ENCODE measurements at places on chromosomes 5 and 9.

GRCh38 chr5:145554399-145554798, 280.7 kb downstream of the PRELID2 start:
- no peak overlapping the region for H3K4me3 ChIP-seq
- no peak overlapping the region for H3K27ac ChIP-seq
- DNase-seq: no peak
- no peaks in the 10 kb centered on the region for H3K4me1 ChIP-seq
- no peaks in the 10 kb centered on the region for H3K27me3 ChIP-seq

DNA sequence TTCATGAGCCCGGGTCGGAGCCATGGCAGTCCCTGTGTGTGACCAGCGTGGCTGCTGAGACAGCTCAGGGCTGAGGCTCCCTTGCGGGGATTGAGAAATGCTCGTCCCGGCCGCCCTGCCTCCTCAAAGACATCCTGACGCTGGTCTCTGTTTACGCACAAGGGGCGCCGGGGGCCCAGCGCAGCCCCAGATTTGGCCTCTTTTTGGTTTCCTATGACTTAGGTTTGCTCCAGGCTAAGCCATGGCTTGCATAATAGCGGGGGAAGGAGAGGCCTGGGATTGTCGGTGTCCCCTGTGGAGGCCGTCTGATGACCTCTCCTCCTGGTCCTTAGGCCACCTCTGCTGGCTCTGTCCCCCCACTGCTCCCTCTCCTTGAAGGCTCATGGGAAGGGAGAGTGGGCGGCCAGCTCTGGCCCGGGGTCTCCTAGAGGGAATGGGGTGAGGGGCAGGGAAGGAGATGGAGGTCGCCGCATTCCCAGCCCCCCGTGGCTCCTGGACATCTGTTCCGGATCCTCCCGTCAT, 3.5 kb downstream of the LAMC3 start:
- H3K4me3 ChIP-seq: no peak overlapping the region
- H3K27ac ChIP-seq: peak overlapping the region; percentile 28
- H3K36me3 ChIP-seq: no peaks in the 10 kb centered on the region
- H3K27me3 ChIP-seq: no peaks in the 10 kb centered on the region

DNA sequence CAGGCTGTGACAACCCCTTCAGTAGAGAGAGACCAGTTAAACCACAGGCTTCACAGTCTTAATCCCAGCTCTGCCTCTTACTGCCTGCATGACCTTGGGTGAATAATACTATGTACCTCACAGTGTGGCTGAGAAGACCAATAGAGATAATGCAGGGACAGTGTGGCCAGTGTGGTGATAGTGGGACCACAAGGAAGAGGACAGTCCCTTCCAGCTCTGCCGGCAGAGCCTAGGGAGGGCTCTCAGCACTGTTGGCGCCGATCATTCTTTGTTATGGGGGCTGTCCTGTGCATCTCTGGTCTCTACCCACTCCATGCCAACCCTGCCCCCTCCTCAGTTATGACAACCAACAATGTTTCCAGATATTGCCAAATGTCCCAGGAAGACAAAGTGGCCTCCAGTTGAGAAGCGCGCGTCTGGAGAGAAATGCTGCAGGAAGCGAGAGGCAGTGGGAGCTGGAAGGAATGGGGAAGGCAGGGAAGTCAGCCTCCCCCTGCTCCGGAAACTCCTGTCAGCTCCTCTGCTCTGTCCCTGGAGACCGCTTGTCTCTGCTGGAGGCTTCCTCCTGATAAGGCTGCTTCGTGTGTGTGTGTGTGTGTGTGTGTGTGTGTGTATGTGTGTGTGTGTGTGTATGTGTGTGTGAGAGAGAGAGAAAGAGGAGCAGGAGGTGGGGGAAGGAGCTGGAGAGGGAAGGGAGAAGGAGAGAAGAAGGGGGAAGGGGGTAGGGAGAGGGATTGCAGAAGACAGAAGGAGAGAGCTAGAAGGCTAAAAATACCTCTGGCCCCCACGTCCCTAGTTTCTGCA, 31.8 kb upstream of the FABP6 start:
- H3K4me1 ChIP-seq: peaks cover 11% of the 10 kb centered on the region
- DNase-seq: peak; percentile 96
- H3K27ac ChIP-seq: peak overlapping the region; percentile 41

- no peak for DNase-seq
- H3K27me3 ChIP-seq: no peaks in the 10 kb centered on the region
- H3K4me3 ChIP-seq: no peak overlapping the region
- no peaks in the 10 kb centered on the region for H3K4me1 ChIP-seq
- no peaks in the 10 kb centered on the region for H3K36me3 ChIP-seq
- H3K27ac ChIP-seq: no peak overlapping the region
Measured at GRCh38 chr5:96035796-96036195, 74.1 kb upstream of the ELL2 start.

GRCh38 chr5:10445352-10445751, 3.7 kb downstream of the ROPN1L start:
- no peaks in the 10 kb centered on the region for H3K4me1 ChIP-seq
- H3K27ac ChIP-seq: no peak overlapping the region
- H3K4me3 ChIP-seq: no peak overlapping the region
- H3K36me3 ChIP-seq: no peaks in the 10 kb centered on the region

DNA sequence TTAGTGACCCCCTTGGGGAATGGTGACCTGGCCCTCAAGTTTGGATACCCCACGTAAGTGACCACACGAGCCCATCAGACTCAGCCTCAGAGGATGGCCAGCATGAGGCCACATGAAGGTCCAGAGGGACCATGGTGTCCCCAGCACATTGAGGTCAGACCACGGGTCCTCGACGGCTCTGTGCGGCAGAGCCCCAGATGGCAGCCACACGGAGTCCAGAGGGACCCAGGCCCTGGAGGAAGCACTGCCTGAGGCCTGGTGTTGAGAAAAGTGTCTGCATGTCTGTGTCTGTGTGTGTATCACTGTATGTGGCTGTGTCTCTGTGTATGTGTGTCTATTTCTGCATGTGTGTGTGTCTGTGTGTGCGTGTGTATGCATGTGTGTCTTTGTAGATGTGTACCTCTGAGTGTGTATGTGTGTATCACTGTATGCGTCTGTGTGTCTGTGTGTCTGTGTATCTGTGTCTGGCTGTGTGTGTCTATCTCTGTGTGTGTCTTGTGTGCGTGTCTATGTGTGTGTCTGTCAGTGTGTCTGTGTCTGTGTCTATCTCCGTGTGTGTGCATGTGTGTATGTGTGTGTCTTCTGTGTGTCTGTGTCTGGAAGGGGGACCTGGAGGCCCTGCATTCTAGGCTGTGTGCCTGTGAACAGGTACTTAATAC, 992 bp downstream of the LCNL1 start:
- DNase-seq: no peak
- H3K36me3 ChIP-seq: no peaks in the 10 kb centered on the region
- H3K4me1 ChIP-seq: no peaks in the 10 kb centered on the region
- H3K27ac ChIP-seq: no peak overlapping the region

GRCh38 chr5:73783828-73784227, 157.8 kb downstream of the ARHGEF28 start:
- H3K27ac ChIP-seq: no peak overlapping the region
- H3K27me3 ChIP-seq: no peaks in the 10 kb centered on the region
- H3K36me3 ChIP-seq: no peaks in the 10 kb centered on the region

- H3K27me3 ChIP-seq: no peaks in the 10 kb centered on the region
- H3K4me1 ChIP-seq: peaks cover 32% of the 10 kb centered on the region
- H3K36me3 ChIP-seq: no peaks in the 10 kb centered on the region
Measured at GRCh38 chr5:78504704-78505677, 143.6 kb downstream of the LHFPL2 start.

- H3K36me3 ChIP-seq: no peaks in the 10 kb centered on the region
Measured at GRCh38 chr5:543755-544674, 19.8 kb upstream of the SLC9A3 start.

GRCh38 chr5:167995844-167996425, 295.5 kb upstream of the WWC1 start:
- H3K27me3 ChIP-seq: no peaks in the 10 kb centered on the region
- H3K36me3 ChIP-seq: no peaks in the 10 kb centered on the region
- peaks cover 2% of the 10 kb centered on the region for H3K4me1 ChIP-seq

- H3K4me1 ChIP-seq: peaks cover 3% of the 10 kb centered on the region
- peak; percentile 65 for DNase-seq
- no peaks in the 10 kb centered on the region for H3K27me3 ChIP-seq
- H3K36me3 ChIP-seq: no peaks in the 10 kb centered on the region
Measured at GRCh38 chr5:172901788-172902496, 57.3 kb upstream of the RPL26L1 start.

DNA sequence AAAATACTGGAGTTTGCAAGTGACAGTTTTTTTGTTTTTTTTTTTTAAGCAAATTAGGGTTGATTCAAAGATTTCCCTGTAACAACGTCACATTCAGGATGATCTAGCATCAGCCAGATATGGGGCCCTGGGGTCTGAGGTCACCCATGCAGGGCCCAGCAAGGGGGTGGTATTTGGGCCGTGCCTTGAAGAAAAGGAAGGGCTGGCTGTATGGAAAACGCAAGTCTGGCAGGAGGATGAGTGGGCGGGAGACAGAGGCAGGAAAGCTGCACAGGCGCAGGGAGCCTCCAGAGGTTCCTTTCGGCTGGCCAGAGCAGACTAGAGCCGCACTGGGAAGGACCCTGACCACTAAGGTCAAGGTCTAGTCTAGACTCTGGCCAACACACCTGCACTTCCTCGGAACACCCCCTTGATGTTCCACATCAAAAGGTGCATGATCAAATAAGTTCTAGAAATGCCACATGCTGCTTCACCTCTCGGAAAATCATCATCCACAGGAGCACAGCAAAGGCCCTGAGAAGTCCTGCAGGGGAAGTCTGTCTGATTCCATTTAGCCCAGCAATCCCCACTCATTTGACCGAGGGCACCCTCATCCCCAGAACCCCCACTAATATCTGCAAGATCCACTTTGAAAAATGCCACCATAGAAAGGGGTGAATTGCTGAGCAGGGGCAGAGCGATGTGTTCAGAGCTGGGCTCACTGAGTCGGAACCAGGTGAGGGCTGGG, 21.1 kb upstream of the CPLX2 start:
- H3K4me1 ChIP-seq: no peaks in the 10 kb centered on the region
- no peak overlapping the region for H3K27ac ChIP-seq
- H3K27me3 ChIP-seq: no peaks in the 10 kb centered on the region
- no peaks in the 10 kb centered on the region for H3K36me3 ChIP-seq

DNA sequence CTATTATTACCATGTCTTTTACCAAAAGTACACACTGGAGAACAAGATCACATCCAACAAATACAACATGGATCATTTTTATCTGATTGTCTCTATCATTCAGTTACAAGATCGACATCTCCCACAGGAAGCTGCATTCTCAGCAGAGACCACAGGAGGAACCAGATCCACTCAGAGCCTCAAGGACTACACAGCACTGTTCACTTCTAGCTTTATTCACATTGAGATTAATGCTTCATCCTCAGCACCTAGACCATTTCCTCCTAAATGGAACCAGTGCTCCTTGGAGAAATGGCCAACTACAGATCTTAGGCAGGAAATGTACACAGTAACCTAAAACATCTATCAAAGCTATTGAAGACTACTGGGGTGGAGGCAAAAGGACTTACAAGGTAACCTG, 13.3 kb upstream of the C5orf15 start:
- DNase-seq: no peak
- no peak overlapping the region for H3K4me3 ChIP-seq
- no peaks in the 10 kb centered on the region for H3K27me3 ChIP-seq
- no peaks in the 10 kb centered on the region for H3K4me1 ChIP-seq
- H3K27ac ChIP-seq: no peak overlapping the region

- H3K4me1 ChIP-seq: peaks cover 24% of the 10 kb centered on the region
- DNase-seq: peak; percentile 97
- H3K27me3 ChIP-seq: no peaks in the 10 kb centered on the region
- H3K36me3 ChIP-seq: no peaks in the 10 kb centered on the region
Measured at GRCh38 chr5:78499485-78499884, 139.1 kb downstream of the SCAMP1 start.

- no peak overlapping the region for H3K27ac ChIP-seq
- no peaks in the 10 kb centered on the region for H3K36me3 ChIP-seq
- peak; percentile 33 for DNase-seq
Measured at GRCh38 chr9:134365791-134366222, 39.6 kb downstream of the RXRA start.

- no peak overlapping the region for H3K27ac ChIP-seq
- H3K27me3 ChIP-seq: no peaks in the 10 kb centered on the region
- no peak overlapping the region for H3K4me3 ChIP-seq
- H3K4me1 ChIP-seq: no peaks in the 10 kb centered on the region
Measured at GRCh38 chr5:120052916-120053828, 410.9 kb upstream of the PRR16 start.

DNA sequence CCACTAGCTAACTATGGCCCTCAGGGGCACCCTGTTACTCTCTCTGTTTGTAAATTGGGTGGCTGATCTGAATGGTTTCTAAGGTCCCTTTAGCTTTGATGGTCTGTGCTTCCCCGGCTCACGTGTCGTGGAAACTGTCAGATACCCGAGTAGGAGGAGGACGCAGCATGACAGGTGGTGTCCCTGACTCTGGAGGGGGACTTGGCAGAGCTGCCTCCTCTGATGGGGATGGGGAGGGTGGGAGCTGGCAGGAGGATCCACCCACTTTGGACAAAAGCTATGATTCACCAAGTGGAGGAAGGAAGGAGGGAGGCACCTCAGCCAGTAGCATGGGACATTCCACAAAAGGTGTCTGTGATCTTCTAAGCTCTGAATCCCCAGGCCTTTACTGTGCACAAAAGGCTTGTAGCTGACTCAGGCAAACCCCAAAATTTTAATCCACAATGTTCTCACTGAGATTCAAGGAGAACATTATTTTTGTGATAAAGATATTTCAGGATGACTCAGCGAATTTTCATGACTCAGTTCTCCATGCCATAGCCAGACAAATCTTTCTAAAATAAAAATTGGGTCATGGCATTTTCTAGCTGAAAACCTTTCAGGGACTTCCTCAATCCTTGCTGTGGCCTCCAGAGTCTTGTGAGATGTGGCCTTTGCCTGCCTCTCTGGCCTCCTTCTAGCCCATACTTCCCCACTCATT, 131.0 kb upstream of the BRINP1 start:
- no peaks in the 10 kb centered on the region for H3K4me1 ChIP-seq
- DNase-seq: peak; percentile 36
- no peak overlapping the region for H3K27ac ChIP-seq
- no peak overlapping the region for H3K4me3 ChIP-seq
- no peaks in the 10 kb centered on the region for H3K36me3 ChIP-seq

DNA sequence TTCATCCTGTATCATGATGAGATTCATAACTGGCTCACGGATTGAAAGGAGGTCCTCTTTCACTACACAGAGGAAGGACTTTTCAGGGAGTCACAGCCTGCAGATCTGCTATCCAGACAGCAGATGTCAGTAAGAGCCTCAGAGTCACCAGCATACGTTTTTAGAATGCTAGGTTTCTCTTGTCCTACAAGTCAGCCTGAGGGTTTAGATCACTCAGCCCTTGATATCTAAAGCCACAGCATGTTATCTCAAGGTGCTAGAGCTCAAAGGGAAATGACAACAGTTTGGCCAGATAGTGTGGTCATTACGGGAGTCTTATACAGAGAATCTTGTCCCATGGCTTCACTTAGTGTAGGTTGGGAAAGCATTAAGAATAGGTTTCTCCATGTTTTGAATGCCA, 30.9 kb upstream of the SLC46A2 start:
- no peak overlapping the region for H3K27ac ChIP-seq
- DNase-seq: peak; percentile 91
- no peaks in the 10 kb centered on the region for H3K4me1 ChIP-seq
- peaks cover 4% of the 10 kb centered on the region for H3K27me3 ChIP-seq

- H3K36me3 ChIP-seq: no peaks in the 10 kb centered on the region
- no peak overlapping the region for H3K4me3 ChIP-seq
- no peaks in the 10 kb centered on the region for H3K27me3 ChIP-seq
- no peaks in the 10 kb centered on the region for H3K4me1 ChIP-seq
- DNase-seq: no peak
Measured at GRCh38 chr5:178090856-178091255, 22.5 kb upstream of the N4BP3 start.

- H3K4me1 ChIP-seq: peaks cover 1% of the 10 kb centered on the region
- H3K27me3 ChIP-seq: no peaks in the 10 kb centered on the region
- no peak overlapping the region for H3K4me3 ChIP-seq
- H3K36me3 ChIP-seq: no peaks in the 10 kb centered on the region
Measured at GRCh38 chr9:110156902-110157301, 51.1 kb downstream of the C9orf152 start.

GRCh38 chr9:71981944-71982343, 70.5 kb downstream of the C9orf85 start:
- H3K27ac ChIP-seq: no peak overlapping the region
- H3K4me1 ChIP-seq: no peaks in the 10 kb centered on the region
- DNase-seq: no peak
- no peak overlapping the region for H3K4me3 ChIP-seq
